ENCODE measurements at places on chromosomes 6 and 20. TPM values are rescaled to one million over a fixed set of nuclear protein-coding genes. Genes with fewer than 3 reads are reported as not detected.

- no peak for DNase-seq
Measured at GRCh38 chr20:44174996-44175765, 11.8 kb downstream of the JPH2 start.

DNA sequence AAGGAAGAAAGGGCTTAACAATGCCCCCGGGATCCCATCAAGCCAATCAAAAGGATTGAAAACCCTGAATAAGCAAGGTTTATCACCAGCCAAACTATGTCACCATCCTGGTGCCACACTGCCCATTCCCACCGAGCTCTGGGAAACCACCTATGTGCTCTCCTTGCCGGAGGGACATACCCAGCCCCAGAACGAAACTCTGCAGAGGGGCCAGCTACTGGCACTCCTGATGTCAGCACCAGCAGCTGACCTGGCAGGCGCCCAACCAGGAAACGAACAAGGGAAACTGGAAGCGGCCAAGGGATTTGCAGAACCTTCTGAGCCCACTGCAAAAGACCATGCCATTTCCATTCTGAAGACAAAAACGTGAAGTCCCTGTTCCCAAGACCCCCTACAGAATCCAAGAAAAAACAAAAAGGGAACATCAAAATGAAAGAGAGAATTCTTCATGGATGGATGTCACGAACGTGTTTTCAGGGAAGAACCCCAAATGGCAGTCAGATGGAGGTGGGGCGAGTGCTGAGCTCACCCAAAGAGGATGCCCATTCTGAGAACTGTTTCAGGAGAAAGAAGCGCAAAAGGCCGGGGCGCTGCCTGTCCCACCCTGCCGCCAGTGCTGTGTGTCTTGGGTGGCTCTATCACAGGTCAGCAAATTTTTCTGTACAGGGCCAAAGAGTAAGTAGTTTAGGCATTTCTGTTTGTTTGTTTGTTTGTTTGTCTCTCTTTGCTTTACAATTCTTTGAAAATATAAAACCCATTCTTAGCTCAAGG, 305.2 kb downstream of the ESR1 start:
- DNase-seq = peak; percentile 53

GRCh38 chr20:24954566-24954965, 5.5 kb downstream of the CST7 start:
- no peak for DNase-seq

The ERMARD gene
- total RNA-seq = 27.7 TPM

DNA sequence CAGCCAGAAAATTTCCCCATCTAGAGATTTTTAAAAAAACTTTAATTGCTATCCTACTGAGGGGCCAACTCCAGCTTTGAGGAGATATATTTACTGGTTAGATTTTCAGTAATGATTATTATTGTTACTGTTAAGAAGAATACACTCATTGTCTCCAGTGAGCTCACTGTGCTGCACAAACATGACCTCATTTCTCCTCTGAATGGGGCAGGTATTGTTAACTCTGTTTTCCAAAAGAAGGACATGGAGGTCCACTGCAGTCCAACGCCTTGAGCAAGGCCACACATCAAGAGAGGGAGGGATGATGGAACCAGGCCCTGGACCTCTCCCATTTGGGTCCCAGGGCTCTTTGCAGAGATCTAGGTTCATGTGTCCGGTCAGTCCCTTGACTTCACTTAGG, 13.9 kb upstream of the SCUBE3 start:
- DNase-seq = no peak

DNA sequence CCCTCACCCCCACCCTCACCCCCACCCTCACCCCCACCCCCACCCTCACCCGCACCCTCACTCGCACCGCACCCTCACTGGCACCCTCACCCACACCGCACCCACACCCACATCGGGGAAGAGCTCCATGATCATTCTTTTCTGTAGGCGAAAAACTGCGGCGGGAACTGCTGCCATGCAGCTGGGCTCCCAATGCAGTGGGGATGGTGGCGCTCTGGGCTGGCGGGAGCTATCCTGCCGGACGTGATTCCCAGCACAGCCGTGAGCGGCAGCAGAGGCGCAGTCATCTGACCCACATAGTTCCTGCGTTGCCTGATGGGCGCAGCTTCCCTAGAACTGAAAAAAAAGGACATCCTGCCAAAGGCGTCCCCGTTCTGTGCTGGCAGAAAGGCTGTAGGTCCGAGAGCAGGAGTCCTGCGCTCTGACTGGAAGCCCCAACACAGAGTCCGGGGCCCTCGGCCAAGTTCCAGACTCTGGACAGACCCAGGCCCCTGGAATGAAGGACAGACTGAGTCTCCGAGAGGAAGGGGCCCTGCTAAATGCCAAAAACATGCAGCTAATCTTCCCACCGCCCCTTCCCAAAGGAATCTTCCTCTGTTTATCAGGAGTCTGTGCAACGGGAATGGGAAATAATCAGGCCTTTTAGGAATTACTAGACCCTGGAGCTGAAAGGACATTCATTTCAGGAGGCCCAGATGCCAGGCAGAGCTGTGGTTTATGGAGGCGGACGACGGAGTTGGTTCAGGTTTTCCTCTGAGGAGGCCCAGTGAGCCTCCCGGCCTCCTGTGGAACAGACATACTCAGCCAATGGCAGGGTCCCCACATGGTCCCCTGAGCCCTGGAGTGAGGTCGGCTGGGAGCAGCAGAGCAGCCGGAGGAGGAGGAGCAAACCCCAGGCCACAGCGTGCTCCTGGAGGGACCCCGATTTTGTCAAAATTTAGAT, 14.1 kb upstream of the TCFL5 start:
- peak; percentile 69 for DNase-seq

GRCh38 chr6:165776691-165777090, 113.7 kb upstream of the PDE10A start:
- DNase-seq = no peak

GRCh38 chr6:144063246-144063743, 32.1 kb downstream of the SF3B5 start:
- DNase-seq = no peak

DNA sequence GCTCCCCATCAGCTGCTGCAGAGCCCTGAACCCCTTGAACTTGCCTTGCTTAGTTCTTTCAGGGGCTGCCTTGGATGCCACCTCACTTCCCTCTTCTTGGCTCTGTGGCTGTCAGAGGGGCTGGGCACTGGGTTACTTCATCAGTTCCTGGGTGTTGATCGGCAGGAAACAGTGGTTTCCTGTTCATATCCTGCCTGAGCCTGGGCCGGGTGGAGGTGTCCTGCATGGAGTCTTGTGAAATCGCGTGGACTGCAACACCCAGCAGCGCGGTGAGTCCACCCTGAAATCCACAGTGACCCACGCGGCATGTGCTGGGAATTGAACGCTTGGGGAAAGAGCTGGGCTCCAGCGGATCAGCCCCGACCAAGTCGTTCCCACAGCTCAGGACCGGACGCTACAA, 97.5 kb downstream of the CDH26 start:
- no peak for DNase-seq

GRCh38 chr6:53532061-53532797, 12.7 kb downstream of the GCLC start:
- DNase-seq = no peak

The PAX1 gene
- not detected for total RNA-seq

The RPL10A gene
- 2,082 TPM for total RNA-seq

The NHSL1 gene
- 17.4 TPM for total RNA-seq

DNA sequence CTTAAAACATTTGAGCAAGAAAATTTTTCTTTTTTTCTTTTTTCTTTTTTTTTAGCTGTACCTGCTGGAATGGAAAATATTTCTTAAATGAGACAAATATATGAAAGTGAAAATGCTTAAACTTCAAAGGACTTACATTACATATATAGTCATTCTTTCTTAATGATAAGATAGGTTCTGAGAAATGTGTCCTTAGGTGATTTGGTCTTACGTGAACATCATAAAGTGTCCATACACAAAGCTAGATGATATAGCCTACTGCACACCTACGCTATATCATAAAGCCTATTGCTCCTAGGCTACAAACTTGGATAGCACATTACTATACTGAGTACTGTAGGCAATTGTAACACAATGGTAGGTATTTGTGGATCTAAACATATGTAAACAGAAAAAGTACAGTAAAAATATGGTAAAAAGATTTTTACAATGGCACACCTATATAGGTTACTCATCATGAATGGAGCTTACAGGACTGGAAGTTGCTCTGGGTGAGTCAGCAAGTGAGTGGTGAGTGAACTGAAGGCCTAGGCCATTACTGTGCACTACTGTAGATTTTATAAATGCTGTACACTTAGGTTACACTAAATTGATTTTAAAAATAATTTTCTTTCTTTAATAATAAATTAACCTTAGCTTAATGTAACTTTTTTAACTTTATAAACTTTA, 54.6 kb downstream of the RPP21 start:
- no peak for DNase-seq

DNA sequence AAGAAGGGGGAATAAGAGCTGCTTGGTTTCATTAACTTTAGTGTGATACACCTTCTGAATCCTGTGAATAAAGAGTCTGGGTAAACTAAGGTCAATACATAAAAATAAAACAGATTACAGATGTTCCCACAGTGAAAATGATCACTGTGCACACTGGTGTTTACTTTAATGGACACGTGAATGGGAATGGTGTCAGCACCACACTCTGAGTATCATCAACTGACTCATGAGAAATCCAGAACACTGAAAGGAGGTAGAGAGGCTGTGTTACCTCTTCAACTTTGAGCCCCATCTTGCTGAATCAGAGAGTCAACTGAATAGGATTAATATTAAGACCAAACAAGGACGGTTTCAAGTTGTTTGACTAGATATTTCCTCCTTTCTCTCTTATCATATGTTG, 75.0 kb downstream of the ELOVL4 start:
- DNase-seq = no peak

GRCh38 chr20:1376408-1377270, 16.2 kb downstream of the FKBP1A start:
- no peak for DNase-seq

DNA sequence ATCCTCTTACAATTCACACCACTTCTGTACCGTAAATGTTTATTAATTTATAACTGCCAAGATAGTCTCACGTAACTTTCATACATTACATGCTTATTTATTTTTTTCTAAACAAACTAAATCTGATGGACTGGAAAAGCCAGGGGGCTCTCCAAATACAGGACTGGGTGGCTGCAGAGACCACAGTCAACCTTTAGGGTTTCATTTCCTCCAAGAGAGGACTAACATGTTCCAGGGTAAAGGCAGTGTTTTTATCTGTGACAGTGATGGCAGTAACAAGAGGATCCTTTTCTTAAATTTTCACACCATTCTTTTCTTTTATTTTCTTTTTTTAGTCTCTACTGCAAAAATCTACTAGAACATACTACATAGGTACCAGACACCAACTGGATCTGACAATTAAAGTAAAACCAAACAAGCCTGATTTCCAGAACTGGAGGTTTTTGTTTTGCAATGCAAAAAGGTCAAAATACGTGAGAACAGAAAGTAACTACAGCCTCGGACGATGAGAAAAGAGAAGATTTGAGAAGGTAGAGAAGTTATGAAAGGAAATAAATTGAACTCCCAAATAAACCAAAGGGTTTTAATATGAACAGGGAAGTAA, 1.2 kb downstream of the LMBRD1 start:
- no peak for DNase-seq

DNA sequence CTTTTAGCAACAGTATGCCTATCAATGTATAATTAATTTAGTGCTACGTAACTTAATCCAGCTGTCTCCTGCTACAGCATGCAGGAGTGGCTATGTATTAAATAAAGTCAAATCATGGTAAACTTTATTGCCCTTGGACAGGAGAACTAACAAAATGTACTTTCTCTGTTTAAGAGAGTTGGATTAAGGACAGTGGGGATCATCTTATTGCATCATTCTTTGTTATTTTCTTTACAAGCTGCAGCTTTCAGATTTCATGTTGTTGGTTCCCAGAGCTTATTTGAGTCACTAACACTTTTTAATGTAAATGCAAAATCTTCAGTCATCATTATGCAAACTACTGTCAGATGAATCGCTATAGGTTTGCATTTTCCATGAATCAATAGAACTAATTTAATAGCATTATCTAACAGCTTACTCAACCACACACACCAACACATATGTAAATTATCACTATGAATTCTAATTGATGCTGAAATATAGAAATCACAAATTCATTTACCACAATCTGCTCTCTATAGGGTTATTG, 424.7 kb downstream of the MMUT start:
- no peak for DNase-seq

DNA sequence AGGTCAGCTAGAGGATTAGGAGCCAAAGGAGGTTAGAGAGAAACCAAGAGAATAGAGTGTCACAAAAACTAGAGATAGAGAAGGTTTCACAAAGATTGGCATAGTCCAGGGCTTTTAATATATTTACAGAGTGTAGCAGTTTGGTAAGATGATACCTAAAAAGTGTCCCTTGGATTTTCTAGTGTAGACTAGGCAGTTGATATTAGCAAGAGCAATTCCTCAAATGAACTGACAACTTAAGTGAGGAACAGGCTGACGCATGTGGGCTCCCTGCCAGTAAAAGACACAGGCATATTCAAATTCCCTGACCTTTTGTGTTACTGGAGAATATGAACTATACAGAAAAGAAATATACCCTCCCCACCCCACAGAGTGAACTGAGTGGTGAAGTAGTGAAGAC, 40.1 kb downstream of the VTA1 start:
- DNase-seq = no peak

DNA sequence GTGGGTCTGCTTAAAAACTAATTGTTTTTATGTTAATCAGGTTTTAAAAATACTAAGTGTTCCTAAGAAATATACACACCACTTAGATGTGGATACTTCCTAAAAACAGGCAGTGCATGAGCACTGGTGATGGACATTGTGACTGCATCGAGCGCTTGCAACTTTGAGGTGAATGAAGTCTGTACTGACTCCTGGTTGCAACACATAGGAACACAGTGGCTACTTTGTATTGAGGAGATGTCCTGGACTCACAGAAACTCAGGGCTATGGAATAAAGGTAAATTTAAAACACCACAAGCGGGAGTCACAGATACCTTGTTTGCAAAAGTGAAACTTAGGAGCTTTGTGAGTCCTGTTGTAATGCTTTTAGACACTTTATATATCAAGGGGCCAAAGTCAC, 55.6 kb upstream of the POLR1H start:
- no peak for DNase-seq

GRCh38 chr6:167832497-167833395, 6.0 kb downstream of the AFDN start:
- no peak for DNase-seq

GRCh38 chr6:168060521-168060931, 18.5 kb downstream of the FRMD1 start:
- peak; percentile 27 for DNase-seq

The WFDC12 gene
- total RNA-seq = not detected

DNA sequence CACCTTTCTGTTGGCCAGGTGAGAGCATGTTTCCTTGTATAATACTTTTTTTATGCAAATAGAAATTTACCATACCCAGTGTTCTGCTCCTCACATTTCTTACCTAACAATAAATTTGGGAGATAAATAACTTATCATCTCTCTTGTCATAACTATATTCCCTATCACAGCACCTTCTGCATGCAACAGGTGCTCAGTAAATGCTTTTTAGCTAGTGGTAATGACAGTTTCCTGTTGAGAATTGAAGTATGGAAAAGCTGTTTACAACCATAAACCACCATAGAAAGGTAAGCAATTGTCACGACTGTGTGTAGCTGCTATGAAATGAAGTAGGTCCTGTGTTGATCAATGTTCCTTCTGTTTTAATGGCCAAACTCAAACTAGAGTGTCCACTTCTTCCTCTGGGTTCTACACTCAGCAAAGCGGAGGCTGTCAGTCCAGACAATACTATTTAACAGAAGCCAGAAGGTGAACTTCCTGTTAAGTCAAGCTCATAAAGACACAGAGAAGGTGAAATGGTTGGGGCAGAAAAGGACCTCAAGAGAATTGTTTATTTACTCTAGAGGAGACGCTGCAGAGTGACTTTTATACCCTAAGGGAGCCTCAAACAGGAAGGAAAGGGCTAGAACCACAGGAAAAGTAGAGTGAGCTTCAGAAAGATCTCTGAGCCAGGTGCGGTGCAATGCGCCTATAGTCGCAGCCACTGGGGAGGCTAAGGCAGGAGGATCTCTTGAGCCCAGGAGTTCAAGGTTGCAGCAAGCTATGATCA, 84.0 kb upstream of the SLC22A16 start:
- no peak for DNase-seq

All from breast epithelium (tissue), 4 donors.